ENCODE measurements at places on chromosomes 3 and 15.

GRCh38 chr3:98564282-98565005 is 29.0 kb downstream of the CPOX start:
- DNase-seq: no peak

- DNase-seq: no peak
These were observed 9.6 kb upstream of the BTLA start for GRCh38 chr3:112508860-112509259.

DNA sequence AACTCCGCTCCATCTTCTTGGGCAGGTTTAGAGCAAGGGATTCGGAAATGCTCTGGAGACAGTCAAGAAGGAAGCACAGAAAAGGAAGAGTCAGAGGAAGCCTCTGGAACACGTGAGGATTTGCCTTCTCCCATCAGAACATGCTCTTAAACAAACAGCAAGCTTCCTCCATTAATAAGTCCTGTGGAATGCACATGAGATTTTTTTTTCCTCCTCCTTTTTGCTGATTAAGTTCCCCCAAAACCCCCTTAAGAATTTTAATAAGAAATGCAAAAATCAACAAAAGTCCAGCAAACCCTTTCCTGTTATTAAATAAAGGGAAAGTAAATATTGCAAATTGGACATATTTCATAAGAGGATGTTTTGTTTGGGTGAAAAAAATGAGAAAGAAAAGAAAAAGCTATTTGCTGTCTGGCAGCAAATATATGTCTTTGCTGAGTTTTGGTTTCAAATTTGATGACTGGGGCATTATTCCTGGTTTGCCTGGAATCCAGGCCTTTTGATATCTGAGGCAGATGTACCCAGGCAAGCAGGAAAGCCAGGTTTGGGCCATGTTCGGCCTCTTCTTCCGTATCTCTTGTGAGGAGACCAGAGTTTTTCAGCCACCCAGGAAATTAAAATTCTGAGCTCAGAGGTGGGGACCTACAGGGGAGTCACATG is 7.9 kb upstream of the TSEN2 start:
- DNase-seq: no peak

GRCh38 chr3:121231872-121232271 is 313.9 kb downstream of the POLQ start:
- DNase-seq: no peak

DNA sequence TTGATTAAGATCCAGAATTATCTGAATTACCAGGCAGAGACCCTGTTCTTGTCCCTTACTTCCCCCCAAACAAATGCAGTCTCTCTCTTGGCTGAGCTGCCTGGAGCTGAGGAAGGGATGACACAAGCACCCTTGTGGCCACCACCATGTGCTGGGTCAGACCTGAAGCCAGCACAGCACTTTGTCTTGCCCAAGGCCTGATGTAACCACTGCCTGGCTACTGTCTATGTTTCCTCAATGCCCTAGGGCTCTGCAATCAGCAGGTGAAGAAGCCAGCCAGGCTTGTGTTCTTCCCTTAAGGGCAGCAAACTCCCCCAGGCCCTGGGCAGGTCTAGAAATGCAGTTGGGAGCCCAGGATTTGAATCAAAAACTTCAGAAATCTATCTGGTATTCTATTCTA is 15.8 kb upstream of the CASR start:
- DNase-seq: no peak

GRCh38 chr15:65580287-65580686 is 30.6 kb downstream of the INTS14 start:
- DNase-seq: no peak

- no peak for DNase-seq
These were observed 9.7 kb upstream of the NCKIPSD start for GRCh38 chr3:48695393-48695753.

- no peak for DNase-seq
These were observed 38.1 kb downstream of the SLCO2A1 start for GRCh38 chr3:133991637-133992036.

DNA sequence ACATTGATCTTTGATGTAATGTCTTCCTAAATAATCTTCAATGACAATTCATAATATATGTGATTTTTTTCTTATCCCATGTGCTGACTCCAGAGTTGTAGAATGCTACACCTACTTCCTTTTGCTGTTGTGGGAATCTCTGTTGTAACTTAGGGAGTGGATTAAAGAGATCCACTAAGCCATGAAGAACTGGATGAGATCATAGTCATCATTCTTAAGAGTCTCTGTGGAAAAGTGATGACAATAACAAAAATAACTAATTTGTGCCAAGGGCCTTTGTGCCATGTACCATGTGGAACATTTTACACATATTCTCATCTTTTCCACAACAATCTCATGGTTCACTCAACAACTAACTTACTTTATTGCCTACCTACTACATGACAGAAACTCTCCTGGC is 162.9 kb upstream of the PDZRN3 start:
- DNase-seq: no peak

- no peak for DNase-seq
These were observed 212.6 kb upstream of the PLSCR5 start for GRCh38 chr3:146817704-146818103.

- peak; percentile 34 for DNase-seq
These were observed 223.3 kb upstream of the TPRG1 start for GRCh38 chr3:188948281-188948996.

- DNase-seq: no peak
These were observed 3.5 kb upstream of the CLRN1 start for GRCh38 chr3:150975992-150976368.

DNA sequence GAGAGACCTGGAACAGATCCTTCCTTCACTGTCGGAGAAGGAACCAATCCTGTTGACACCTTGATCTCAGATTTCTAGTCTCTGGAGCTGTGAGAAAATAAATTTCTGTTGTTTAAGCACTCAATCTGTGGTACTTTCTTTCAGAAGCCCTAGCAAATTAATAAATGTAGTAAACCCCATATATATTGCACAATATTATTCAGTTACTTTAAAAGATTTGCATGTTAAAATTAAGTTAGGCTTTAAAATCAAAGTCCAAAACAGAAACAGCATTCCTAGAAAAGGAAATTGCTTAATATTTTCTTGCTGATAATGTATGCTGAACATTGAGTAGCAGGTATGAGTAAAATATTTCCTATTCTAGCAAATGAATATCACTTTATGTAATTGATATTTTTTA is 113.2 kb downstream of the LEKR1 start:
- DNase-seq: no peak

GRCh38 chr3:24119321-24119751 is 174.2 kb downstream of the NR1D2 start:
- DNase-seq: no peak

- DNase-seq: no peak
These were observed 348.5 kb upstream of the POU1F1 start for GRCh38 chr3:87624860-87625259.

- no peak for DNase-seq
These were observed 37.3 kb downstream of the EXOG start for GRCh38 chr3:38533285-38533976.

GRCh38 chr3:174242311-174243041 is 616.7 kb upstream of the NAALADL2 start:
- DNase-seq: no peak

- DNase-seq: no peak
These were observed 1052.4 kb downstream of the TUSC7 start for GRCh38 chr3:117761703-117762620.

DNA sequence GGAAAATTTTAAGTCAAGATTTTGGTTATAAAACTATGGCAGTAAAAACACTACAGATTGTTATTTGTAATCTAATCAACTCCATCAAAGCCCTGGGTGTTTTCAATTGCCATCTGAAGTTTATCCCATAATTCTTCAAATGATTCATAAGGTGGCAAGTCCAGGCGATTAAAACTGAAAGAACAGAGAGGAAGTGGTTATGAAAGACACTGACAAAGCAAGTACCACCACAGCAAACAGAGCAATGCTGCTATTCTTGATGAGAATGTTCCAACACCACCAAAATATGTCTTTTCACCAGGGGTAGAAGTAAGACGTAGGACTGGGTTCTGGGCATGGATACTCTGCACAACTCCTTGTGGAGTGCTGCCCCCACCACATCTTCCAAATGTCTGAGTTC is 86.9 kb upstream of the PRTG start:
- DNase-seq: no peak

Measured in NCI-H1092 (cell line).